Neural crest cell (in vitro differentiated cells): ENCODE measurements at places on chromosomes 11 and 22.

GRCh38 chr22:50243685-50244419 lies 971 bp downstream of the TUBGCP6 start:
- H3K27ac ChIP-seq, result peak overlapping the region; percentile 98
- H3K4me3 ChIP-seq, result peak overlapping the region; percentile 98
- peaks cover 42% of the 10 kb centered on the region for H3K4me1 ChIP-seq

GRCh38 chr22:23913306-23913660 lies 19.1 kb downstream of the MIF start:
- DNase-seq, result no peak
- H3K27ac ChIP-seq, result peak overlapping the region; percentile 99
- peaks cover 14% of the 10 kb centered on the region for H3K36me3 ChIP-seq
- H3K4me3 ChIP-seq, result peak overlapping the region; percentile 92

DNA sequence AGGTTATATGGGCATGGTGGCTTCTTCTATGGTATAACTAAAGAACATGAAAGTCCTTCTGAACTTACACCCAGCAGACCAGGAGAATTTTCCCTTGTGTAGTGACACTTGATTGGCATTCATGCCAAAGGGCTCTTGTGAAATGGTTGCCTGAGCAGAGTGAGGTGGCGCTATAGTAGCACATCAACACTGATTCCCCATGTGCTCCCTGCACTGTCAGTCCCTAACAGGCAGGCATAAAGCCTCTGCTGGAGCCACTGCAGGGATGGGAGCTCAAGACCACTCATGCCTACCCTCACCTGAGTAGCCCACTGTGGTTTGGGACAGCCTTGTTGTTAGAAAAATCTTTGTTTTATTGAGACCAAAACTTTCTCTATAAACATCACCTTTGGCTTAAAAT lies 92.6 kb upstream of the LIN7C start:
- no peak overlapping the region for H3K27ac ChIP-seq
- H3K4me1 ChIP-seq, result no peaks in the 10 kb centered on the region
- DNase-seq, result no peak
- no peak overlapping the region for H3K4me3 ChIP-seq

DNA sequence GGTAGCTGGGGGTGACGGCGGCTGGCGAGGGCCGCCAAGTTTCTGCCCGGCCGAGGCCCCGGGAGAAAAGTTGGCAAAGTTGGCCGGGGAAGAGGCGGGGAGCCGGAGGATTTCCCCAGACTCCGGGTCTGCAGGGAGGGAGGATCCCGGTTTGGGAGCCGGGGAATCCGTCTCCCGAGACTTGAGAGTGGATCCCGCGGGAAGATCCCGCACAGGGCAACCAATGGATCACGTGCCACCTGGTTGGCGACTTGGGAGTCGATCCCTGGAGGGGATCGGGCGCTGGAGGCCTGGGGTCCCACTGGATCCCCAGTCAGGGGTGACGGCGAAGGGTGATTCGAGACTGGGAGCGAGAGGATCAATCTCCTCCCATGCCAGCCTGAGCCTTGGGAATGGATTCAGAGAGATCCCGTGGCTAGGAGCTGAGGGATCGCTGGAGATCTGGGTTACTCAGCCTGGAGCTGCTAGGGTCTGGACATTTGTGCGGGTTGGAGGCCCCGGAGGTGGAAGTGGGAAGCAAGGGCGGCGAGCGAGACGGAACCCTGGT lies 394 bp downstream of the KIAA1671 start:
- DNase-seq, result peak; percentile 44
- peak overlapping the region; percentile 78 for H3K27ac ChIP-seq
- peaks cover 34% of the 10 kb centered on the region for H3K4me1 ChIP-seq
- H3K36me3 ChIP-seq, result no peaks in the 10 kb centered on the region

GRCh38 chr22:50498322-50498890 lies 9.1 kb downstream of the LMF2 start:
- peaks cover 2% of the 10 kb centered on the region for H3K27me3 ChIP-seq
- H3K27ac ChIP-seq, result no peak overlapping the region
- H3K36me3 ChIP-seq, result no peaks in the 10 kb centered on the region
- peak; percentile 64 for DNase-seq
- peaks cover 14% of the 10 kb centered on the region for H3K4me1 ChIP-seq

GRCh38 chr11:22076271-22076930 lies 116.5 kb upstream of the ANO5 start:
- DNase-seq, result no peak
- no peak overlapping the region for H3K4me3 ChIP-seq
- H3K27me3 ChIP-seq, result peaks cover 12% of the 10 kb centered on the region
- H3K4me1 ChIP-seq, result no peaks in the 10 kb centered on the region
- H3K36me3 ChIP-seq, result no peaks in the 10 kb centered on the region
- no peak overlapping the region for H3K27ac ChIP-seq

DNA sequence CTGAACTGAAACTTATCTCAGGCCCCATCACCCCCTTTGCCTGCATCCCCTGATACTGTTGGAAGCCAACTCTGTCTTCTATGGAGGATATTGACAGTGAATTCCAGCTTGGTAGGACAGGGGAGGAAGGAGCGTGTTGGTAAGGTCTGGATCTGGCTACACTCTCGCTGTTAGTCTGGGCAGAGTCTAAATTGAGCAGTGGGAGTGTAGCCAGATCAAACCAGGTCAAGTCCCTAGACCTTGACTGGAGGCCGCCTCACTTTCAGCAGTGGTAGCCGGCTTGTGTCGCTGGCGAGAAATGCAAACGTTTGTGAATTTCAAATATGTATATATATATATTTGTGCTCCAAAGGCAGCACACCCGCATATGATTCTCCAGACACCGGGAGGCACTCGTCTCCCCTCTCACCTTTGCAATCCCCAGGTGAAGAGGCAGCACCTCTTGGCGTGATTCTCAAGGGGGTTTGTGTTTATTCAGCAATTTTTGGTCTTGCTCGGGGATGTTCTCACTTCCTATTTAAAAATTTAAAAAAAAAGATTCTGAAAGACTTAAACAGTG lies 26.7 kb downstream of the DHCR7 start:
- no peak overlapping the region for H3K27ac ChIP-seq
- H3K27me3 ChIP-seq, result no peaks in the 10 kb centered on the region
- H3K4me3 ChIP-seq, result no peak overlapping the region
- H3K4me1 ChIP-seq, result no peaks in the 10 kb centered on the region

DNA sequence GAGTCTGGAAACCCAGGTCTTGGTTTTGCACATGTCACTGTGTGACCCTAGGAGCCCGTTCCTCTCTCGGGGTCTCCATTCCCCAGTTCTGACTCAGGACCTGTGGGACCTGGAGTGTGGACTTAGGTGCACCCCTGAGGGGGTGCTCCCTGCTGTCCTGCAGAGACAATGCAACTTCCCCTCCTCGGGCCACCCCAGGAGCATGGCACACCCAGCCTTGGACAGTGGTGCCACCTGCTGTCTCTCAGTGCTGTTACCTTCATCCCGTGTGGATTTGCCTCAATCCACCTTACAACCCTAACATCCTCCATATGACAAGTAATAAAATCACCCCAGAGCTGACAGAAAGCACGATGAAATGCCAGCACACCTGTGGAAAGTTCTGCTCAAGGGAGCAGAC lies 27.5 kb upstream of the CRYBB3 start:
- DNase-seq, result no peak
- H3K4me1 ChIP-seq, result no peaks in the 10 kb centered on the region
- no peaks in the 10 kb centered on the region for H3K27me3 ChIP-seq
- H3K36me3 ChIP-seq, result no peaks in the 10 kb centered on the region
- no peak overlapping the region for H3K27ac ChIP-seq

DNA sequence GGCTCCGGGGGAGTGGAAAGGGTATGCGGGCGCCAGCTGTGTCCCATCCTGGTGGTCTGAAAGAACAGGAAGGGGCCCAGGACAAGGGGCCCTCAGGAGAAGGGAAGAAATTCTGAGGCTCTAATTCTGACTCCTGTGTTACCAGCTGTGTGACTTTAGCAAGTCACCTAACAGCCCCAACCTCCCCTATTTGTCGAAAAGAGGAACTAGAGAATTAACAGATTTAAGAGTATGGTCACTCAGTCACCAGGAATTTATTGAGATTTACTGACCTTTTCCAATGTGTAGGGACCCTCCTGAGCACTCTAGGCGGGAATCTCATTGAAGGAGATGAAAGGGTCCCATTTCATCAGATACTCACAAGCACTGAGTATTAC lies 14.6 kb downstream of the RPS6KA4 start:
- peaks cover 9% of the 10 kb centered on the region for H3K36me3 ChIP-seq
- no peaks in the 10 kb centered on the region for H3K27me3 ChIP-seq
- DNase-seq, result no peak

DNA sequence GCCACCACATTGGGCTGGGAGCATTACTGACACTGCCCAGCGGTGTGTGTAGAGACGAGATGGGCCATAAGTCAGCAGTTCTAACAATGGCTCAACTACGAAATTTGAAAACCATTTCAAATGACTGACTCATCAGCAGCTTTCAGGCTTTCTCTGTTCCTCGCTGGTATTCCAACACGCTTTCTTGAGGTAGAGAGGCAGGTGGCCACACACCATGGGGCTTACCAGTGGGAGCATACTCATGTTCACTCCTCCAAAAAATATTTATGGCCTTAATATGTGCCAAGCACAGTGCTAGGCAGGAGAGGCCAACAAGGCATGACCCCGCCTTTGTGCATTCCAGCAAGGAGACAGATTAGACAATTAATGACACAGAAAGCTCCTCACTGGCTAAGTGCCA lies 20.3 kb downstream of the ARFGAP2 start:
- peaks cover 11% of the 10 kb centered on the region for H3K4me1 ChIP-seq
- no peaks in the 10 kb centered on the region for H3K36me3 ChIP-seq

GRCh38 chr11:64092761-64093136 lies 57.0 kb downstream of the FLRT1 start:
- DNase-seq, result no peak
- H3K4me3 ChIP-seq, result peak overlapping the region; percentile 31
- H3K4me1 ChIP-seq, result peaks cover 60% of the 10 kb centered on the region
- H3K27ac ChIP-seq, result no peak overlapping the region
- no peaks in the 10 kb centered on the region for H3K27me3 ChIP-seq
- H3K36me3 ChIP-seq, result no peaks in the 10 kb centered on the region

DNA sequence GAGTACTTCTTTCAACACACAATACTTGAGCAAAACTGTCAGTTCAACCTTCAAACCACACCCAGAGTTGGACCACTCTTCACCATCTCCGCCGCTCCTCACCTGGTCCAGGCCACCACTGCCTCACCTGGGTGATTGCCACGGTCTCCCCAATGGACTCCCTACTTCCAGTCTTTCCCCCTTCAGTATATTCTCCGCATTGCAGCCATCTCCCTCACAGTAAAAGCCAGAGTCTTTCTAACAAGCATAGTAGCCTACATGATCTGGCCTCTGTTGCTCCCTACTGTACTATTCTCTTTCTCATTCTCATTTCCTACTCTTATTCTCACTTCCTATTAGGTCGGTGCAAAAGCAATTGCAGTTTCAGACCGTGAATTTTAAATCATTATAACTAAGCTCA lies 28.5 kb downstream of the AASDHPPT start:
- H3K4me3 ChIP-seq, result no peak overlapping the region
- no peaks in the 10 kb centered on the region for H3K4me1 ChIP-seq
- DNase-seq, result no peak
- no peak overlapping the region for H3K27ac ChIP-seq
- H3K36me3 ChIP-seq, result peaks cover 4% of the 10 kb centered on the region
- no peaks in the 10 kb centered on the region for H3K27me3 ChIP-seq

DNA sequence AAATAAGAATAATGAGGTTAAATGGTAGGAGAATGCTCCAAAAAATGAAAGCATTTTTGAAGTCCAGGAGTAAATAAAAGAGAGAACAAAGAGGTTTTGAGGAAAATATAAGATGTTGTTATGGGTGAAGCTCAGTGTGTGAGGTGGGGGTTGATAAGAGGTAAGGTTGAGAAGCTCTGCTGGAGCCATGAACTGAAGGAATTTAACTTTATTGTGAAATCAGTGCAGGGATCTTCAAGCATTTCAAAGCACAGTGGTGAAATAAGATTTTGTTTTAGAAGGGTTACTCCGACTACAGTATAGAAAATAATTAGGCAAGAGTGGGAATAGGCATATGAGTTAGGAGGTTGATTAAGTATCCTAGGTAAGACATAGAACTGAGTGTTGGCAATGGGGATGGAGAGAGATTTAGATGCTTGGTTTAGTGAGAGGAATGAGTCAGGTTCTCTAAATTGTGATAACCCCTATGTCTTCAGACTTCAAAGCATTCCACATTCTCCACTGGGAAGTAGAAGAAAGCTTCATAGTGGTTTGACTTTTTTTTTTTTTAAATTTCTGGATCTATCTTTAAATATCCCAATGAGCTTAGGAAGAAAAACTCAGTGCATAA lies 403.2 kb downstream of the AASDHPPT start:
- H3K27ac ChIP-seq, result peak overlapping the region; percentile 16
- H3K4me3 ChIP-seq, result no peak overlapping the region
- no peak for DNase-seq

DNA sequence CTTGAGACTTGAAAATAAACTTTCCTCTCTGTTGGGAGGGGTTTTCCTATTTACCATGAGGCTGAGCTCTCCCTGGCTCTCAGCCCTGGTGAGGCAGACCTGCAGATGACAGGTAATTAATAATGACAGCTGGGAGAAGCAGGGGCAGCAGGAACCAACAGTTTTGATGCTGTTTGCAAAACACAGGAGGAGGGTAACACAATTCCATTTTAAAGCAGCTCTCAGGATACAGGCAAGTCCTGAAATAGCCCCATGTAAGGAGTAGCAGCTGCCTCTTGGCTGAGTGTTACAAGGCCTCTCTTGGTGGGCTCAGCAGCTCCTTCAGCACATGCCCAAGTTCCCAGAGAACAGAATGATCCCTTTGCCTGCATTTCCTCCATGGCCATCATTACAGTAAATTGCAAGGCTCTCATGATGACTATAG lies 13.3 kb downstream of the PARVA start:
- DNase-seq, result no peak
- peaks cover 23% of the 10 kb centered on the region for H3K4me1 ChIP-seq
- no peak overlapping the region for H3K27ac ChIP-seq
- H3K36me3 ChIP-seq, result peaks cover 21% of the 10 kb centered on the region
- H3K4me3 ChIP-seq, result no peak overlapping the region
- H3K27me3 ChIP-seq, result no peaks in the 10 kb centered on the region

- peak overlapping the region; percentile 74 for H3K4me3 ChIP-seq
- peaks cover 21% of the 10 kb centered on the region for H3K4me1 ChIP-seq
- peaks cover 80% of the 10 kb centered on the region for H3K27me3 ChIP-seq
- H3K36me3 ChIP-seq, result no peaks in the 10 kb centered on the region
Measured at GRCh38 chr11:46389450-46390330, 1.9 kb downstream of the CHRM4 start.

GRCh38 chr22:40422558-40423309 lies 52.3 kb downstream of the SGSM3 start:
- DNase-seq, result no peak
- H3K4me3 ChIP-seq, result no peak overlapping the region
- H3K4me1 ChIP-seq, result peaks cover 4% of the 10 kb centered on the region
- H3K36me3 ChIP-seq, result peaks cover 9% of the 10 kb centered on the region
- H3K27me3 ChIP-seq, result no peaks in the 10 kb centered on the region
- no peak overlapping the region for H3K27ac ChIP-seq

DNA sequence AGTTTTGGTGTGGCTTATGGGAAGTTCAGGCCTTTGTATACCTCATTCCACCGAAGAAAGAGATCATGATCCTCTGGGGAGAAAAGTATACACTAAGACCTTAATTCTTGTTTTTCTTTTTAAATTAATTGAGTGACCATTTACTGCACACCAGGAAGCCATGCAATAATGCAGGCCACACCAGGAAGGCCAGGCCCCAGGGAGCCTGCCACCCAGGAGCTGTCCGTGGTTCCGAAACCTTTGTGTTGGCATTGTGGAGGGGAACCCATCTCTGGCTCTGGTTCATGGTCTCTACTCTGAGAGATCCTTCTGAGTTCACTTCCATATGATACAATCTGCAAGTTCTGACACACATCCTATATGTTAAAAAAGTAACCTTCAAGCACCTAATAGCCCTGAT lies 291.8 kb downstream of the MIAT start:
- no peak overlapping the region for H3K27ac ChIP-seq
- DNase-seq, result peak; percentile 11
- H3K4me3 ChIP-seq, result no peak overlapping the region

GRCh38 chr22:43173976-43174720 lies 12.8 kb downstream of the TTLL12 start:
- no peak for DNase-seq
- H3K27ac ChIP-seq, result no peak overlapping the region
- H3K4me1 ChIP-seq, result no peaks in the 10 kb centered on the region
